MV-4-11 (cell line): ENCODE measurements at places on chromosomes 12 and 14.

DNA sequence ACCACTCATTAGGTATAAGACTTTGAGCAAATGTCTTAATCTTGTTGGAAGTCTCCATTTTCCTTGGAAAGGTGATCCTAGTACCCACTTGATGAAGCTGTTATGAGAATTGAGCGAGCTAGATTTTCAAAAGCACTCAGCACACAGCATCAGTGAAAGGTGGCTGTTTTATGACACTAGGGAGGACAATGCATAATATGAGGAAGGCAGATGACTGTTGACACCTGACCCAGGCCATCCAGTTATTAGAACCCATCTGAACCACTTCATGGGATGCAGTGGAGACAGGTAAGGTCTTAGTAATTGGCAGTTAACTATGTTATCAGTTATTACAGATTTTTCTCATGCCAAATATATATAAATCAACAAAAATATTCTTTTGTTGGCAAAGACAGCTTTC lies 369.9 kb upstream of the PDE3A start:
- DNase-seq: no peak

DNA sequence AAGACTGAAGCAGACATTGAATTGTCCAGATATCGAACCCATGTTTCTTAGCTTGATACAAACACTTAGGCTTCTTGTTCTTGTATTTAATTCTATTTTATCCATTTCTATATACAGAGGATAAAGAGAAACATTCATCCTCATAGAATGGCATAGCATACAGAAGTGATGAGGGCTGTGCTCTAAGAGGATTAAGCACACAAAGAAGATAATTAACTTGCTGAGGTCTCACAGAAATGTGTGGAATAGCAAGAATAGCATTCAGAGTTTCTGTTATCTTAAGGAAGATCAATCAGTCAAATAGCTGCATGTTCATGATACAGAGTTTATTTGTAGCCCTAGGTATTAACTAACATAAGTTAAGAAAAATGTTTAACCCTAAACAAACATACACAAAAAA lies 27.3 kb upstream of the STRAP start:
- no peak for DNase-seq

DNA sequence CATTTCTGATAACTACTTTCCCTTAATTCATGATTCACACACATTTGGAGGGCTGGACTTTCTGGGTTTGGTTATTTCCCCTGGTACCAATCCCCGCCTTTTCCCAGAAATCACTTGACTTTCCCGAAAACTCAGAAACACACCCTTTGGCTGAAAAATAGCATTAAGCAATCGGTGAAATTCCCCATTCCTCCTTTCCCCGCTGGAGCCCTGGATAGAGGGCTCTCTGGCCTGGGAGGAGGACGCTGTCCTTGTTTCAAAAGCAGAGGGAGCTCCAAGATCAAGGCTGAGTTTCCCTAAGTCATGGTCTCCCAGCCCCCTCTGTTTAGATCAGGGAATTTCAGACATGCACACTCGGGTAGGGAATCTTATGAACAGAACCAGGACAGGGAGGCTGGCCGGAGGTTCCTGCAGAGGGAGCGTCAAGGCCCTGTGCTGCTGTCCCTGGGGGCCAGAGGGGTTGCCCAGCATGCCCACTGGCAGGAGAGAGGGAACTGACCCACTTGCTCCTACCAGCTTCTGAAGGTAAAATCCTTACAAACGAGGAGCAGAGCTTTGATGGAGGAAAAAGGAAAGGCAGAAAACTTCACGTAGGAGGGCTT lies at the start of gene C1S:
C1S (plus strand) TSS at position 366 of the 602 bp plus-strand sequence. CDS start 1,195 bp downstream, outside the sequence.
- no peak for DNase-seq

DNA sequence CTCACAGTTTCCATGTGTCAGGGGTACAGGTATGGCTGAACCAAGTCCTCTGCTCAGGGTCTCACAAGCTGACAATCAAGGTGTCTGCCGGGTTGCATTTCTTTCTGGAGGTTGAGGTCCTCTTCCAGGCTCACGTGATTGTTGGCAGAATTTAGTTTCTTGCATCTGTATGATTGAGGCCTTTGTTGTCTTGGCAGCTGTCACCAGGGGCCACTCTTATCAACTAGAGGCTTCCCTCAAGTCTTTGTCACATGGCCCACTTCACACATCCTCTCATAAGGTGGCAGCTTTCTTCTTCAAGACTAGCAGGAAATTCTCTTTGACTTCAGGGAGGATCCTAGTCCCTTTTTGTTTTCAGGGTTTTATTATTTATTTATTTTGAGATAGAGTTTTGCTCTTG lies 46.0 kb upstream of the FOS start:
- DNase-seq: peak; percentile 21
